ENCODE measurements at places on chromosomes 2 and 18.

DNA sequence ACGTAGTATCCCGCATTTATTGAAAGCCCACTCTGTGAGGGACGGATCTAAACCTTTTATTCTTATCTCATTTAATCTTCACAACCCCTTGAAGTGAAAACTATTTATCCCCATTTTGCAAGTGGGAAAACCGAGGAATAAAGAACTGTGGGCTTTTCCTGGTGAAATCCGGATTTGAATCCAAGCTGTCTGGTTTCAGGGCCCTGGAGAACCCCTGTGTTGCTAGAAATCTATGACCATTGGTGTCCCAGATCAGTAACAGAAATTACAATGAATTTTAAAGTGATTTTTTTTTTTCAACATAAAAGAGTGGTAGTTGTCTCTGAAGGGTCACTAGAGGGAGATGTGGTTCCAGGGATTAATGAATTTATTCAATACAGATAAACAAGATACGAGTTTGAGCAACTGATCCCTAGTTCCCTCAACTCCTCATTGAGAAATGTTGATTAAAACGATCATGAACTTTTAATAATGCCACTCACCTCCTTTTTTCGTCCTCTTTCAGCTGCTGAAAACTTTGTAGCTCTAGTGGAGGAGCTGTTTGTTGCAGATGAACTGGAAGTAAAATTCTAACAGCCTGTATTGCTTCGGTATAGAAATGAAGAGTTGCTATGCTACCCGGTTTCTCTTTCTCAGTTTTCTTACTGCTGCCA, 940 bp downstream of the XRCC5 start:
- no peak for DNase-seq

DNA sequence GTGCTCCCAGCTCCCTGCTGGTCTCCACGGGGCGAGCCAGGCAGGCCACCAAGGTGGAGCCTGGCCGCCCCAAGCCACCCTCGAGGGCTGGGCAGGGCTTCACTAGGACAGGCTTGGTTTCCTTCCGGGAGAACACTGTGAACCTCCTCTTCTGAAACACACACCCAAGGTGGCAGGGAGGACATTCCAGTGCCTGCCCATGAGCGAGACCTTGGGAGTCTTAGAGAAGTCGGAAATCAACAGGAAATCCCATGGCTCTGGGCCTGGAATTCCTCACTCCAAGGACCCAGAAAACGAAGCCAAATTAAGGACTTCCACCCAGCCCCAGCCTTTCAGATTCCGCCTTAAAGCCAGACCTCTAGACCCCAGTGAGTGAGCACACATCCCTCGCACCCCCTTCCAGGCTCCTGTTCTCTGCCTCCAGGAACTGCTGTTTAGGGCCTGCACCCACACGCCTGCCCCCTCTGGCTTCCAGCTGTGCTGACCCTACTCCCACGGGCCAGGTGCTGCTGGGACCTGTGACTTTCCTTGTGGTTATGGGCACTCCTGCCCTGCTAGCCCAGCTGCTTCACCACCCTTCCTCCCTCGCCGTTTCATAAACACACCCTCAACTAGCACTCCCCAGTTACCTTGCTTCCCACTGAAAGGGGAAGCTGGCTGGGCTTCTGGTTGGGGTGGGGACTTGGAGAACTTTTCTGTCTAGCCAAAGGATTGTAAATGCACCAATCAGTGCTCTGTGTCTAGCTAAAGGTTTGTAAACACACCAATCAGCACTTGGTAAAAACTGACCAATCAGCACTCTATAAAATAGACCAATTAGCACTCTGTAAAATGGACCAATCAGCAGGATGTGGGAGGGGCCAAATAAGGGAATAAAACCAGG, 13.7 kb downstream of the GPR17 start:
- DNase-seq, result no peak

DNA sequence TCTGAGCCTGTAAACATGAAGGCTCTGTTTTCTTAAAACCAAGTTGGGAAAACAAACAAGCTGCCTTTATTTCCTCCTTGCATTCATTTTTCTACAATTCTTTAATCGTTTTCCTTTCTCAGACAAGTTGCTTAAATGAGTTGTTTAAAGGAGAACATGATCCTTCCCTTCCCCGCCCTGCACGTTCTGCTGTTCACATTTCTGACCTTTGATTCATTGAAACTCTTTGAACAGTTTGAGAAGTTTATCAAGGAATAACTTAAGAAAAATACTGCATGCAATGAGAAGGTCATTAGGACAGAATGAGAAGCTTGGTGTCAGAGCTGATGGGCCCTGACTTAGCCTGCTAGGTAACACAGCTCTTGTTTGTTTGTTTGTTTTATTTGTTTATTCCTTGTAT, 181.6 kb downstream of the PARD3B start:
- DNase-seq, result no peak

- DNase-seq, result no peak
Measured at GRCh38 chr2:134232868-134233727, 20.8 kb upstream of the MGAT5 start.

Measured in mucosa of descending colon (tissue), 3 donors.